WTC11 (cell line): ENCODE measurements at places on chromosomes 13 and 19.

DNA sequence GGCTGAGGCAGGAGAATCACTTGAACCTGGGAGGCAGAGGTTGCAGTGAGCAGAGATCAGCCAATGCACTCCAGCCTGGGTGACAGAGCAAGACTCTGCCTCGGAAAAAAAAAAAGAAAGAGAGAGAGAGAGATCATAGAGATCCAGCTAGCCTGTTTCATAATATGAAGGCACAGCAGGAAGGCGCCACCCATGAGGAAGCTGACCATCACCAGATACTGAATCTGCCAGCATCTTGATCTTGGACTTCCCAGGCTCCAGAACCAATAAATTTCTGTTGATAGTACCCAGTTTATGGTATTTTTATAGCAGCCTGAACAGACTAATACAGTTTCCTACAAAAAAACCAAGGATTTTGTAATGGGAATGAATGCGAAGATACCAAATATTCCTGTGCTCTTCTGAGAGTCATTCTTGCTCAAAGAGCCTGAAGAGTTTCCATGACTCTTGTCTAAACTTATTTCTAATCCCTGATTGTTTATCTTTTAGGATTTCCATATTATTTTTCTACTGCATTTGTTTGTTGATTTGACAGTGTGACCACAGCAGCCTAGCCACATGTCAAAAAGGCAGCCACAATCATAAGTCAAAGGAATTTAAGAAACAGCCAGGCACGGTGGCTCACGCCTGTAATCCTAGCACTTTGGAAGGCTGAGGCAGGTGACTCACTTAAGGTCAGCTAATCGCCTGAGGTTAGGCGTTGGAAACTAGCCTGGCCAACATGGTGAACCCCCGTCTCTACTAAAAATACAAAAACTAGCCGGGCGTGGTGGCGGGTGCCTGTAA lies 37.7 kb upstream of the PDCD5 start:
- no peak overlapping the region for H3K4me3 ChIP-seq
- no peaks in the 10 kb centered on the region for H3K4me1 ChIP-seq
- no peaks in the 10 kb centered on the region for H3K27me3 ChIP-seq
- H3K36me3 ChIP-seq: no peaks in the 10 kb centered on the region
- no peak for DNase-seq
- H3K27ac ChIP-seq: no peak overlapping the region

- DNase-seq: no peak
- H3K27ac ChIP-seq: no peak overlapping the region
- no peaks in the 10 kb centered on the region for H3K27me3 ChIP-seq
- H3K4me1 ChIP-seq: no peaks in the 10 kb centered on the region
- H3K4me3 ChIP-seq: no peak overlapping the region
- no peaks in the 10 kb centered on the region for H3K36me3 ChIP-seq
These were observed 41.1 kb downstream of the GPR12 start for GRCh38 chr13:26719356-26719945.

DNA sequence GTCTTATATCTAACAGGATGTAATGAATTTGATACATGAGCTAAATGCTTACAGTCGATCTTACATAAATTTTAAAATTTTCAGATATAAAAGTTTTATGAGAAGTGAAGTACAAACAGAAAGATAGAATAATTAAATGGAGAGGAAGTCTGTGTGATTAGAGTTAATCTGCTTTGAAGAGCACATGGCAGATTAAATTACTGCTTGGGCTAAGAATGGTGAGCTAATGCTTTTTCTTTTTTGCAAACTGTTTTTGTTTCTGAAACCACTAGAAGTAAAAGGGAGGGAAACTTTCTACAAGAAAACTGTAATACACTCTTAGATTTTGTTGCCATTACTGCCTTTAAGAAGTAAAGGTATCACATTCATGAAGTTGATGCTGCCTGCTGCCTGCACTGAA lies 96.3 kb upstream of the SPRY2 start:
- H3K27ac ChIP-seq: no peak overlapping the region
- no peak for DNase-seq
- no peaks in the 10 kb centered on the region; the same call in 1 of the 2 replicates for H3K27me3 ChIP-seq
- peaks cover 1% of the 10 kb centered on the region; the same call in 1 of the 2 replicates for H3K36me3 ChIP-seq
- H3K4me3 ChIP-seq: no peak overlapping the region
- peaks cover 7% of the 10 kb centered on the region for H3K4me1 ChIP-seq

GRCh38 chr13:114068656-114069318 lies 63.6 kb downstream of the RASA3 start:
- peaks cover 24% of the 10 kb centered on the region for H3K4me1 ChIP-seq
- peak overlapping the region; percentile 88 for H3K27ac ChIP-seq
- DNase-seq: peak; percentile 18
- peaks cover 20% of the 10 kb centered on the region for H3K36me3 ChIP-seq
- H3K27me3 ChIP-seq: no peaks in the 10 kb centered on the region

- peaks cover 7% of the 10 kb centered on the region; the same call in 1 of the 2 replicates for H3K27me3 ChIP-seq
- DNase-seq: no peak
- H3K27ac ChIP-seq: no peak overlapping the region
- H3K4me1 ChIP-seq: no peaks in the 10 kb centered on the region
- no peak overlapping the region for H3K4me3 ChIP-seq
These were observed 25.1 kb downstream of the EFNA2 start for GRCh38 chr19:1310853-1311180.

GRCh38 chr13:72186730-72187422 lies 319.9 kb upstream of the DACH1 start:
- H3K36me3 ChIP-seq: no peaks in the 10 kb centered on the region
- H3K4me3 ChIP-seq: no peak overlapping the region
- H3K27ac ChIP-seq: no peak overlapping the region

DNA sequence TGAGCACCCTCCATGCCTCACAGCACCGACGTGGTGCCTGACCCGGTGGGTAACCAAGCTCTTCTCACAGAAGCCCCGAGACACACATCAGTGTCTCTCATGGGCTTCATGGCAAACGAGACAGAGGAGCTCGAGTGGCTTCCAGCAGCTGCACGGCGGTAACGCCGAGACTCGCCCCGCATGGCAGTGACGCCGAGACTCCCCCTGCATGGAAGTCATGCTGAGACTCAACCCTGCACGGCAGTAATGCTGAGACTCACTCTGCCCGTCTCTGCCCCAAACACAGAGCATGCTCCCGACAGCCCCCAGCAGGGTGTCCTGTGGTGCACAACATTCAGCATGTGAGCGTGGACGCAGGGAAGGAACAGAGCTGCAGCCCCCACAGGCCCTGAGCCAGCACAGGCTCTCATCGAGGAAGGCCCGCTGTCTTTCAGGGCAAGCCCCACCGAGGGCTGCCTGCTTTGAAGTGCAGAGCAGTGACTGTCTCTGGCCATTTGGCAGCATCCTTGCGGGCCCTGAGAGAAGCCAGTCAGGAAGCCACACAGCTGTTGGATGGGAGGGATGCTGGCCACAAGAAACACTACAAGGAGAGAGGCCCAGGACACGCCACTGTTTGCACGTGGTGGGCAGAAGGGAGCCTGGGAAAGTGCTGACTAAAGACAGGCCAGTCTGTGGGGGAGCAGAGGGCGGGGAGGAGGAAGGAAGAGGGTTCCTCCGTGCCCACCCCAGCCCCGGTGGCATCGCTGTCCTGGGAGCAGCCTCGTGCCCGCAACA lies 9.5 kb downstream of the GAS6 start:
- H3K36me3 ChIP-seq: peaks cover 12% of the 10 kb centered on the region
- peaks cover 40% of the 10 kb centered on the region for H3K4me1 ChIP-seq
- H3K27ac ChIP-seq: no peak overlapping the region; the same call in 1 of the 2 replicates
- H3K27me3 ChIP-seq: no peaks in the 10 kb centered on the region
